Esophagus mucosa (tissue), 1 donor: ENCODE measurements at places on chromosomes 3 and 15.
A peak's percentile ranks its signal among the peaks of the same experiment; 100 is the strongest.

- no peak for ATAC-seq
Measured at GRCh38 chr15:47299846-47300434, 417.4 kb upstream of the SEMA6D start.

DNA sequence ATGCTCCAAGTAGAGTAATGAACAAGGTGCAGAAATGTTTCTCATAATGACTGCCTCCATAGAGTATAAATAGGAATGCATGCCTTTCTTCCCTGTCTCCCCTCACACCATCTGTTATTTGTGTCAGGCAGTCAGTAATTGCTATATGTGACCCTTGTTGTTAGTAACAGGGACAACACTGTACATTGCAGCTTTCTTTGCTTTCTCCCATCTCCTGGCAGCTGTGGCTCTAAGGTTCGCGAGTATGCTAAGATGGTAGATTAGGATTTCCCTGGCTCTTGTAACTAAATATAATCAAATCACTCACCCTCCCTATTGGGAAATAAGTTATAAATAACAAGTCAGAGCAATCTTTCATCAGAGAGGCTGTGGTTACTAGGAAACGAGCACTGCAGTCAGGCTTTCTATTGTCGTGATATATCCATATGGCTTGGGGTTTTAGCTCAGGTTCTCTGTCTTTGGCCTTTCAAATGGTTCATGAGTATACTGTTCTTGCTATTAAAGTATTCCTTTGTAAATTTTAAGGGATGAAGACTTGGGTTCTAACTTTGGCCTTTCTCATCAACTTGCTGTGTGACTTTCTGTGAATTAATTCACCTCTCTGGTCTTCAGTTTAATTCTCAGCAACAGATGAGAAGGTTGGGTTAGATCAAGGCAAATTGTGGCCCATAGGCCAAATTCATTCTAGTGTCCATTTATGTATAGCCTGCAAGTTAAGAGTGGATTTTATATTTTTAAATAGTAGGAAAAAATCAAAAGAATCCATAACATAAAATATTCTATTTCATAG is 8.1 kb upstream of the MINDY4B start:
- no peak for ATAC-seq

- no peak for ATAC-seq
Measured at GRCh38 chr3:163508206-163508605, 1570.1 kb downstream of the SI start.

DNA sequence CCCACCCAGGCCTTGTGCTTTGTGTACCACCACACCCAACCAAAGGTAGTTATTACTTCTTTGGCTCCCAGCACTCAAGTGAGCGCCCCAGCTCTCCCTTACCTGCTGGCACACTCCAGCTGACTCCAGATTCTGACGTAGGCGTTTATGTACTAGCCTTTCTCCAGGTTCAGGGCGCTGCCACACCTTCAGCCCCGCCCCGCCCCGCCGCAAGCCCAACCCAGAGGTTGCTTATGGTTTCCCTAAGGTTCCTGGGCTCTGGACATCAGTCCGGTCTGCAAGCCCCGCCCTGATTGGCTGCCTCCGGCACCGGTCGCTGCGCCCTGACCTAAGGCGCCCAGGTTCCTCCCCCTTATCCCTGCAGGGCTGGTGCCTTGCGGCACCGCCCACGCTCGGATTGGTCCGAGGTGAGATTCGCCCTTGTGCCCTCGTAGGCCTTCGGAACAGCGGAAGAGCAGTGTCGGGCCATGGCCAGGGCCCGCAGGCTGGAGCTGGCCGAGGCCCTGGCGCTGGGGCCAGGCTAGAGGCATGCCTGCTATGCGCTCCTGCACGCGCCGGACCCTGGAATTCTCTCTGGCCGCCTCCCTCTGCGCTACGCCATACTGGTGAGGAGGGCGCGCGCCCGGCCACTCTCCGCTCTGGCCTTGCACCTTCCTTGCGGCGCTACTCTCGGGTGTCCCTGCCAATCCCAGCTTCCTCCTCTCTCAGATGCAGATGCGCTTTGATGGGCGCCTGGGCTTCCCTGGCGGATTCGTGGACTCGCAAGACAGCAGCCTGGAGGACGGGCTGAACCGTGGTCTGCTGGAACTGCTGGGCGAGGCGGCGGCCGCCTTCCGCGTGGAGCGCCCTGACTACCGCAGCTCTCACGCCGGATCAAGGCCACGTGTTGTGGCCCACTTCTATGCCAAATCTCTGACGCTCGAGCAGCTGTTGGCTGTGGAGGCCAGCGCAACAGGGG is 19.8 kb upstream of the NUDT16 start:
- ATAC-seq = peak; percentile 96

DNA sequence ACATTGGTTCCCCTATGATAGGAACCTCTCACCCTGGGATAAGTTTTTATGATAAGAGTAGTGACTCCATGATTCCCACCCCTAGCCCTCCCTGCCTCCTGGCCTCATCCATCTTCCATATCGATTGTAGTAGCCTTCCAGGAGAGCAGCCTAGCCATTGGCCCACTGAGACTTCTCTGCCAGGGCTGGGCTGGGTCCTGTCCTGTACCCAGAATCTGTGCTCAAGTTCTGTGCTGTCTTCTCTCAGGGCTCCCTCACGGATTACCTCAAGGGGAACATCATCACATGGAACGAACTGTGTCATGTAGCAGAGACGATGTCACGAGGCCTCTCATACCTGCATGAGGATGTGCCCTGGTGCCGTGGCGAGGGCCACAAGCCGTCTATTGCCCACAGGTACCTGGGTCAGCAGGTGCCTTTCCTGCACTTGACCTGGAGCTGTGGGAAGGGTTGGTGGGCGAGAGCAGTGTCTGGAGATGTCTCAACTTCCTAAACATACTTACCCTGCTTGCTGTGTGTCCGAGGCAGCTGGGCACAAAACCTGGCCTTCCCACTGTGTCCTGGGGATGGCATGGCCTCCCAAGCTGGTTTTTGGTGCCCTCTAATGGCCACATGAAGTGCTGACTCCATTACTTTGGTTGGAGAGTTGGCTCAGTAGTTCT is 16.6 kb upstream of the EXOG start:
- peak; percentile 76 for ATAC-seq

DNA sequence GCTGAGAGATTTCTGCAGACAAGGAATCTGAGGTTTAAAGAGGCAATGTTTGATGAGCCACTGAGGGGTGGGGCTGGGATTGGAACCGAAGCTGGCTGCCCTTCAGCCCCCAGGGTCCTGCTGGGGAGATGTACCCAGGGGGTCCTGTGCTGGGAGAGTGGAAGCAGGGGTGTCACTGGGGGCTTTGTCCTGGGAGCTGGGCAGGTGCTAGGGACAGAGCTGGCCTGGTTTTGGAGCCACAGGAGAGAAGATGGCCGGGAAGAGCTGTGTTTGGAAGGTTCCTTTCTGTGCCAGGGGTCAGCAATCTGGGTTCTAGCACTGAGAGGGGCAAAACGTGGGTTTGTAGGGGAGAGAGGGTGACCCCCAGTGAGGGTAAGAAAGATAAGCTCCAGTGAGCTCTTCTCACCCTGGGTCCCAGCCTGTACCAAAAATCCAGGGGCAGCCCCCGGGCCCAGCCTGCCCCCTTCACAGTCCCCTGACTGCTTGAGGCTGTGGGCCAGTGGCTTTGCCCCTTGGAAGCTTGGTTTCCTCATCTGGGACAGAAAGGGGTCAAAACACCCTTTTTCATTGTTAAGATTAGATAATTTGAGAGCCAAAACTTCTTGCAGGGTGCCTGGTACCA is 69.6 kb downstream of the SMAD3 start:
- ATAC-seq = peak; percentile 21

DNA sequence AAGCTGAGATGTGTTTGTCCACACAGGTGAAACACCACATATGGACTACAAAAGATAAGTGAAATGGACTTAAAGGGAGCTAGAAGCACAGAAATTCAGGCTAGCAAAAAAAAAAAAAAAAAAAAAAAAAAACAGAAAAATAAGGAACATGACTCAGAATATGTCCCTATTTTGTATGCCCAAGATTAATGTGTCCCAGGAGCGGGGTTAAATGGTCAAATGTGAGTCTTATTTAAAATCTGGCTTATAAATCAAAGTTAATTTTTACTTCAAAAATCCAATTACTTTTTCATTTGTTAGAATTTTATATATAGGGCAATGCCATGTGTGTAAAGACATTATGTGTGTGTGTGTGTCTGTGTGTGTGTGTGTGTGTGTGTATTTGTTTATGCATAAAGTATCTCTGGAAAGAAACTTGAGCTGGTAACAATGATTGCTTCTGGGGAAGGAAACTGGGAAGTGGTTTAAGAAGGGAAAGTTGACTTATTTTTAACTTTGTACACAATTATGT is 986.5 kb downstream of the ROBO2 start:
- no peak for ATAC-seq

- no peak for ATAC-seq
Measured at GRCh38 chr3:44529927-44530326, 25.1 kb upstream of the ZKSCAN7 start.

DNA sequence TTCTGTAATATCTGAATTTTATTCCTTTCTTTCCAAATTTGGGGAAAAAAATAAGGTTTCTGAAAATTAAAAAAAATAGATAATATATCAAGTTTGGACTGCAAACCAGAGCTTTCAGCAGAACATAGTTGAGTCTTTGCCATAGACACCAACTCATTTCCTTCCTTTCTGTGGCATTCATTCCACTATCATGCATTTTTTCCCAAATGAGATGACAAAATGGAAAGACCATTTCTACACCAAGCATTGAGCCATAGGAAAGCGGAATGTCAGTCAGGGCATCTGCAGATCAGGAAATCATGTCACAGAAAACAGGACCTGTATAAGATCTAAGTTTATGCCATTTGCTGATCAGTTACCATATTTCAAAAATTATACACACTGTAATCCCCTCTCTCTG is 333.3 kb upstream of the THBS1 start:
- no peak for ATAC-seq
